CD4-positive, alpha-beta T cell treated with Interleukin-2 at 100 ng/mL for 4 hours (primary cell): ENCODE measurements at places on chromosomes 16 and 17.
A peak's percentile ranks its signal among the peaks of the same experiment; 100 is the strongest.

DNA sequence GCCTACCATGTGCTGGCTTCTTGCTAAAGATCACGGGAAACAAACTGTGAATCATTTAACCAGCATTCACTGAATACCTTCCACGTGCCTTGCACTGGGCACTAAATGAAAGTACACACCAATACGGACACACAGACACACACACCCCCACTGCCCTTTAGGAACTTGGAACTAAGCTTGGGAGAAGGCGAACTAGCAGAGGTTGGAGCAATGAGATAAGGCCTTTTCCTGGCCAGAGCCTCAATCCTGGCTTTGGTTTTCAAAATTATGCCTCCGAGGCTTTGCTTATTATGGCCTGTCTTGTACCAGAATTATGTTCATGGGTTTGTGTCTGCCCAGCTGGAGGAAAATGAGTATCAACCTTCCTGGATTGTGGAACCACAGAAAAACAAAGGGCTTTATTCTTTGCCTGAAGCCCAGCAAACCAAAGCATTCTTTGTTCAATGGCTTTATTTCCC, 32.3 kb downstream of the CPPED1 start:
- DNase-seq, result no peak

GRCh38 chr16:50507397-50507796, 40.8 kb upstream of the NKD1 start:
- no peak for DNase-seq

GRCh38 chr16:30996985-30997724, 12.1 kb downstream of the HSD3B7 start:
- peak; percentile 79 for DNase-seq

DNA sequence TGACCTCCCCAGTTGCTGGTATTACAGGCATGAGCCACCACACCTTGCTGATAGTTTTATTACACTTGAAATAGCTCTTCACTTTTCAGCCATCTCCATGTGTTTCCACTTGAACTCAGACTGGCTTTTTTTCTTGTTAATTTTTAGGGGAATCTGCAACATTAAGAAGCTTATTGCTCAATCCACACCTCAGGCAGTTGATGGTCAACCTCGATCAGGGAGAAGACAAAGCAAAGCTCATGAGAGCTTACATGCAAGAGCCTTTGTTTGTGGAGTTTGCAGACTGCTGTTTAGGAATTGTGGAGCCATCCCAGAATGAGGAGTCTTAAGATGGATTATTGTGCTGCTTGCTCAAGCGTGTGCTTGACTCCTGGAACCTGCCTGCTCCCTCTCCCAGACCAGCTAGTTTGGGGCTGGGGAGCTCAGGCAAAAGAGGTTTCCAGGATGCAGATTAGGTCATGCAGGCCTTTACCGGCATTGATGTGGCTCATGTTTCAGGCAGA, 8.6 kb downstream of the ZNHIT3 start:
- no peak for DNase-seq

- DNase-seq, result peak; percentile 52
Measured at GRCh38 chr16:55944377-55944802, 69.2 kb upstream of the CES5A start.

GRCh38 chr16:57012353-57012752, 23.0 kb downstream of the NLRC5 start:
- no peak for DNase-seq

- DNase-seq, result no peak
Measured at GRCh38 chr17:28227316-28228108, 91.5 kb upstream of the TMEM97 start.

- no peak for DNase-seq
Measured at GRCh38 chr16:27960619-27961295, 102.8 kb downstream of the GSG1L start.

GRCh38 chr17:28926366-28926765, 23.5 kb upstream of the DHRS13 start:
- no peak for DNase-seq

GRCh38 chr16:80062361-80063030, 462.0 kb upstream of the MAF start:
- no peak for DNase-seq

DNA sequence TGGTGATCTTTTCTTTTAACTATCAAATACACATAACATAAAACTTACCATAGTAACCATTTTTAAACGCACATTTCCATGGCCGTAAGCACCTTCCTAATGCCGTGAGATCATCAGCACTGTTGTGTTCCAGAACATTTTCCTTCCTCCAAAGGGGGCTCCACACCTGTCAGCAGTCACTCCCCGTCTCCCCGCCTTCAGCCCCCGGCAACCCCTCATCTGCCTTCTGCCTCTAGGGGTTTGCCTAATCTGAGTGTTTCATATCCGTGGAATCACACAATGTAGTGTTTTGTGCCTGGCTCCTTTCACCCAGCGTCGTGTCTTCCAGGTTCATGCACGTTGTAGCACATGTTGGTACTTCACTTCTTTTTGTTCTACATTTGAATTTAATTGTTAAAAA, 350.1 kb upstream of the TNRC6C start:
- DNase-seq, result no peak

GRCh38 chr16:12204601-12205000, 228.1 kb downstream of the SNX29 start:
- DNase-seq, result no peak

DNA sequence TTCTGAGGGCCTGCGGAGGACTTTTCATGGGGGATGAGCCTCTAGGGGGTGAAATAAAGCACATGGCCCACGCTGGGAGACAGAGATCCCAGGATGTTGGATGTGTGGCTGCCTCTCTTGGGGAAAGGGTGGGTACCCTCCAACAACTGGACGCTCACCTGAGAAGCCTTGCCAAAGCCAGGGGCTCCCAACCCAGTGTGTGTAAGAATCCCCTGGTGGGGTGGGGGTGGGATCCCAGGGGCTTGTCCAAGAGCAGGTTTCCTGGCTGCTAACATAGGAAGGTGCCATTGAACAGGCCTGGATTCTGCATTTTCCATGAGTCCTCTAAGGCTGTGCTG, 587 bp downstream of the SNX20 start:
- no peak for DNase-seq

DNA sequence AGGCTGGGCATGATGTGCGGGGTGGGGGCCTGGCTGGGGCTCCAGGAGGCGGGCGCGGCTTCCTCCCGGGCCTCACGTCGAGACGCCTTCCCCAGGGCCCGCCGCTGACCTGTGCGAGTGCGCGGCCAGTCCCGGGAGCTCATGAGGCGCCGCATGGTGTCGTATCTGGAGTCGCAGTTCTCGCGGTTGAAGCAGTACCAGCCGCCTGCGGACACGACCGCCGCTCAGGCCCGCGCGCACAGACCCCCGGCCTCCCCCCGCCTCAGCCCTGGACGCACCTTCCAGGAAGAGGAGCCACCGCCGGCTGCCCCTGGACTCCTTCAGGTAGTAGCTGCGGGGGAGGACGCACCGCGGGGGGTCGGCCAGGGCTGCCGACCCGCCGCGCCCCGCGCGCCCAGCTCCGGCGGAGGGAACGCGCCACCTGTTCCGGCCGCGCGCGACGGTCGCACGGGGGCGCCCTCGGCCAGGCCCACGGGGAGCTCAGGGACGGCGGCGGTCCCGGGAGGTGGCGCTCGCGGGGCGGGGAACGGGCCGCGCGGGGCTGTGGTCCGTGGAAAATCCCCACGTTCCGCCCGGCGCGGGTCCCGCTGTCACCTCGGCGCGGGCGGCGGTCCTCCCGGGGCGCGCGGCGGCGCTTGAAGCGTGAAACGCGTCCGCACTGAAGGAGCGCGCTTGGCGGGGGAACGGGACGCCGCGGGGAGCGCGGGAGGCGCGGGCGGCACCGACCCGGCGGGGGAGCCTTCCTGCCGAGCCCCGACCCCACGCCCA, 1.4 kb downstream of the NOTUM start:
- peak; percentile 80 for DNase-seq

DNA sequence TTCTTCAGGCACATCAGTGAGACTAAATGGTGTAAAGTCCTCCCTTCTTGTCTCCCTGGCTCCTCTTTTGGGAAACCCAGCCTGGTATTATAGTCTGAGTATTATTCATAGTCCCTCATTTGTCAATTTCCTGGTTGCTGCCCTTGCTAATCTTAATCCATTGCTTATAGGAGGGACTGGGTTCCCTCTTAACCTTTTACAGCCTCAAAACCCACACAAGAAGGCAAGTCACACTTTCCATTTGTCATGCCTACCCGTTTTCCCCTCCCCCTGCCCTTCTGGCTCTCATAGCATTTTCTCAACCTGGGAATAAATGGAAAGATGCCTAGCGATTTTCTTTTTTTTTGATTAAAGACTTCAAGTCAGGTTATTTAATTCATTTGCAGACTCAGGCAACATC, 124.8 kb downstream of the MAP2K6 start:
- no peak for DNase-seq

DNA sequence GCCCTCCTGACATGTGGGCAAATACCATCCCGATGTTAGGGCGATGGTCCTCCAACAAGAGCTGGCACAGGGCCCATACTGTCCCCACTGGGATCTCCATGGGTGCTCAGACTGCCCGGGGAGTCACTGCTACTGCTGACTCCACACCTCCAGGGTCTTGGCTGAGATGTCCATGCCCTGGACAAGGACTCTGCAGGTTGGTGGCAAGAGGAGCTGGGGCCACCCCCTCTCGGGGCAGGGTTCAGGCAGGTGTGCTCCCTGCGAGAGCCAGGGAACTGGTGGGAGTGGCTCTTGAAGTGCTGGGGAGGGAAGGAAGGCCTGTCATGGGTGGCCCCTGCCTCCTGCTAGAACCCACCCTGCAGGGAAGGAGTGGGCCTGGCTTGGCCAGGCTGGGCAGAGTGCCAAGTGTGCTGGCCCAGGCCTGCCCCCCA, 6.4 kb downstream of the CASKIN2 start:
- DNase-seq, result no peak

DNA sequence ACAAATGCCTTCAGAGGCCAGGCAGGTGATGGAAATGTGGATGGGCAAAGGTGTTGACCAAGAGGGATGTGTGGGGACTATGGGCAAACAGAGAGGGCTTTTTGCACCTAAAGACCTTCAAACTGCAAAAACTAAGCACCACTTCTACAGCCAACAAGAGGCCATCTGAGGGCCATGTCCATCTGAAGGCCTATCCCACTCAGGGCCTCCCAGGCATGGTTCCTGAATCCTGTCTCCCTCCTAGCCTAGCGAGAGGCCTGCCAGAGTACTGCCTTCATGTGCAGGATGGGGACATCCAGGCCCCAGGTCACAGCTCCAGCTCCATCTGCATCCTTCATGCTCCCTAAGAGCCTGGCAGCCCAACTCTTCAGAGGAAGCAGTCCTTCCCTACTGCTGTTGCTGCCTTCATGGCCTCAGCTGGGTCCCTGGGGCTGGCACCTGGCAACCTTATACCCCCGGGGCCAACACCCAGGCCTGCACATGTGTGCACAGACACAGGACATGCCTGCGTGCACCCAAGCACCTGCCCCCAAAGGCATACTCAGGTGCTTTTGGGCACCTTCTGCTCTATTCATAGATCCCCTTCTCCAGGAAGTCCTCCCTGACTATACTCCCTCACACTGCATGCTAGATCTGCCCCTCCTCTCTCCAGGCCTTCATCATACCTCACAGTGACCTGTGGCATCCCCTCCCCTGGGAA, 95.2 kb downstream of the C16orf78 start:
- DNase-seq, result no peak

DNA sequence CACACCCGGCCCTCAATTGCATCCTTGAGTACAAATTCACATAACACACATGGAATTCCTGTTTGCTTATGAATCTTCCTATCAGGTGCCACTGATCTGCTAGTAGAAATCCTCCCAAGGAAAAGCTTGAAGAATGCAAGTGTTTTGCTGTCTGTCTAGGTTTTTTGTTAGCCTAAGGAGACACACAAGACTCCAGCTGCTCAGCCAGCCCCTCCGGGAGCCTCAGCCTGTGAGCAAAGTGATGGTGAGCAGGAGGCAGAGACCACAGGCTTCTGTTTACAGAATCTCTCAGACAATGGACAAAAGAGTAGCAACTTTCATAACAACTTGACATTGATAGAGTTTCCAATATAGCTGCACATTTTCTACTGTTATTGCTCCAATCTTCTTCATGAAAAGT, 18.4 kb upstream of the PRKCA start:
- DNase-seq, result no peak

GRCh38 chr16:22240023-22240710, 34.1 kb downstream of the EEF2K start:
- no peak for DNase-seq

DNA sequence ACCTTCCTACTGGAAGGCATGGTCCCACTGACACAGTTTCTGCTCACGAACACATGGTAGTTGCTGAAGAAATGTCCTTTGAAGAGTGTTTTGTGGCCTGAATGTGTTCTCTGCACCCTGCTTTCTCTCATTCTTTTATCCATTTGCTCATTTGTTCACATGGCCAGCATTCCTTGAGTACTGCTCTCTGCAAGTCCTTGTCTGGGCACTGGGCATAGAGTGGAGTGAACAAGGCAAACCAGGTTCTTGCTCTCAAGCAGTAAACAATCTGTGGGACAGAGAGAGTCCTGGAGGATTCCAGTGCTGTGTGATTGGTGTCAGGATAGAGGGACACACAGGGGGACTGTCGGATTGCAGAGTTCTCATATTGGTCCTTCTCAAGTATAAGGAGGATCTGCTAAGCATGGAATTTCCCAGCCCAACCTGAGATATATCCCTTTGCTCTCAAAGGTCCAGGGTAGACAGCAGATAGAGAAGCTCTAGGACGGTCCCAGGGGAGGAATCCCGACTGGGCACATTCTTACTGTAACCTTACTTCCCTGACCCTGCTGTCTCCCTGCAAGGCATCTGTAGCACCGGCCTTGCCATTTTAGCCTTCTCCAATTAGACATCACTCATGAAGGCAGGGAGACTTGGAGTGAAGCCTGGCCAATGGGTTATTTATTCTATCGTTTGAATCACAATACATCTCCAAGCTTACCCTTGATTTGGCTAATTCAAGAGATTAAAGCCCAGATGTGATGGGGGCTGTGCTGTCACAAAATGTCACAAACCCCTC, 32.3 kb downstream of the ARL4D start:
- DNase-seq, result no peak

DNA sequence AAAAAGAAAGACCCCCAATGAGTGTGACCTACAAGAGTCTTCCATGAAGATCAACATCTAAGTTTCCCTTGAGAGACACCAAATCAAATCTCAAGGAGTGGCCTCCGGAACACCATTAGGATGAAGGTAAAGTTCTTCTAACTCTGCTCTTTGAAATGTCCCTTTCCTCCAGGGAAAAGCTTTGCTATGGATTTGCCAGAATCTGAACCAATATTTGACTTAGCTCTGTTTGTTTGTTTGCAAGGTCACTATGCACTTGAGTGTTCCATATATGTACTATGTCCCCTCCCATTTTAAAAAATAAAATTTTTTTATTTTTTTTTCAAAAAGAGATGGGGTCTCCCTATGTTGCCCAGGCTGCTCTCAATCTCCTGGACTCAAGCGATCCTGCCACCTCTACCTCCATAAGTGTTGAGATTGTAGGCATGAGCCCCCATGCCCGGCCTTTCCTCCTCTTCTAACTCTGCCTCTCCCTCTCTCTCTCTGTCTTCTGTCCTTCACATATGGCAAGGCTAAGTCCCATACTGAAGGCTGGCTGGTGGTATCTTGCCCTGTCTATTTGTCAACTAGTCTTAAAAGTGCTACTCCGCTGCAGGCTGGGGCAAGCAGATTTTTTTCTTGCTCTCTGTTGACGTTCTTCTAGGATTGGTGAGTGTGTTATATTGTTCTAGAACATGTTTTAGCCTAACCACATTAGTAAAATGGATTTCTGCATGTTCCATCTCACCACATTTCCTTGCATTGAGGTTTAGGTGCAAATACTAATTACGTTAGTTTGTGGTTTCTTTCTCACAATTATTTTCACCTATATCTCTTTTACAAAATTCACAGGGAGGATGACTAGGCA, 276.7 kb upstream of the DYNLRB2 start:
- DNase-seq, result no peak

GRCh38 chr17:77036136-77036840, 104.5 kb upstream of the SEC14L1 start:
- DNase-seq, result no peak
